ENCODE measurements at places on chromosomes 13 and 19.

DNA sequence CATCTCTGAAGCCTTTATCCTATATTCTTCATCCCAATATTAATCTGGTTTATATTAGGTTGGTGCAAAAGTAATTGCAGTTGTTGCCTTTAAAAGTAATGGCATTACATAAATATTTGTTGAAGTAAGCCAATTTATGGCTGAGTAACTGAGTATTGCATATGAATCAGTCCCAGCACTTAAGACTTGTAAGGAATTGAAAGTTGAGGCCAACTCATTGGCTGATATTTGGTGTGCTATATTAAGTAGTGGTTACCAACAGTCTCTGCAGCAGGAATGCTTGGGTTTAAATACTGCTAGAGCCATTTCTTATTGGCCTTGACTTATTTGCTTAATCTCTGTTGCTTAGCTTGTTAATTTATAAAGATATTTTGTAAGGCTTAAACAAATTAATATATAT, 460.7 kb downstream of the GPC6 start:
- no peak for DNase-seq

- DNase-seq, result no peak
Observed at GRCh38 chr13:98284679-98285078, 107.6 kb upstream of the RNF113B start.

- DNase-seq, result no peak
Observed at GRCh38 chr13:90321281-90321931, 1026.1 kb upstream of the MIR17HG start.

DNA sequence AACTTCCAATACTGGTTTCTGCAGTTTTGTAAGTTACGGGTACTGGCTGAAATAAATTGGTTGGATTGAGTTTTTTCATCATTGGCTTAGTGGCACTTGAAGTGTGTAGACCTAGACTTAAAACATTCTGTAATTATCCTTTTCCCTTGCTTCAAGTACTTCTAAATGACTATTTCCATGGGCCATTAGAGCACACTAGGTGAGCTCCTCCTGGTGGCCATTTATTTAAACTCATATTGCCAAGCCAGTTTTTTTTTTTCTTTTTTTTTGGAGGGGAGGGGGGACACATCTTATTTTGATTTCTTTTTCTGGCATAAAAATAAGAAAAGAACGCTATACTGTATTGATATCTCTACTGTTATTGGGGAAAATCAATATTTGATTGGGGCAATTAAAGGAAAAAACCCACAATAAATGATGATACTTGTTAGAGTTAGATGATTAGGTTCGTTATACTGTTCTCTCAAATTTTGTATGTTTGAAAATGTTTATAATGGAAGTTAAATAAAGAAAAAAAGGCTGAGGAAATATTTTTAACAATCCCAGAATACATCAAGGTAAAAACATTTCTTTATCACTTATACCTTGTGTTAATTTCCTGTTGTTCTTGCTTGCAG, 82.9 kb downstream of the PDS5B start:
- DNase-seq, result no peak

GRCh38 chr13:105278943-105279381, 1256.5 kb downstream of the EFNB2 start:
- no peak for DNase-seq

DNA sequence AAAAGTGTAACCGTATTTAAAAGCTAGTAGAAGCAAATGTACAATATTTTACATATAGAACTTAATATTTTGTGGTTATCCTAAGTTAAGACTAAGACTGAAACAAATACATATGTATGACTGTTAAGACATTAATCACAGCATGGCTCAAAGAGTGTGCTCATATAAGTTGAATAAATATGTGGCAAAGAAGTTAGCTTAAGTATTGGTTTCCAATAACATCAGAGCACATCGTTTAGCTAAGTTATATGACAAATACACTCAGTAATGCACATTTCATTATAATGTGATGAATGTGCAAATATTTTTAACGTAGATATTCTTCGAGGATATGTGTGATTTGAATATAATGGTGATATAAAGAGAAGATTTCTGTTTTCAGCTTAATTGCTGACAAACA, 253.8 kb downstream of the SLITRK5 start:
- no peak for DNase-seq

DNA sequence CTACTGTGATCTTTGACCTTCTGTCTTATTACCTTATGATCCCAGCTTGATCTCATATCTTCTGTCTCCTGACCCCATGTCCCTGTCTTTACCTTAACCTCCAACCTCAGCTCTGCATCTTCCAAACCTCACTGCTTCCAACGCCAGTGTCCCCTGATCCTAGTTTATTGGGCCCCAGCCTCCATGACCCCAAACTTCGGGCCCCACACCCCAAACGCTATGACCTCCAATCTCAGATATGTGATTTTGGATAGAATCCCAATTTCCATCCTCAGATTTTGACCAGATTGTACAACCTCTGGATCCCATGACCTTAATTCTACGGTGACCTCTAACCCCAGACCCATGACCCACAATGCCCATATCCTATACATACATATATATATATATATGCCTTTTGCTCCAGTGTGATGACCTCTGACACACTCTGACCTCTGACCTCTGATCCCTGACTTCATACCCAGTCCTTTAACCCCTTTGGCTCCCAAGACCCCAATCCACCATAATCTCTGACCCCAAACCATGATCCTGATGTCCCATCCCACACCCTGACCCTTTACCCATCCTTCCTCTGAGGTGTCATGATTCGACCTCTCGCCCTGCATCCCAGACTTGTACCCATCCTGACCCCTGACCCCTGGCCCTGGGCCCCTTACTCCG, 3.5 kb downstream of the KLK12 start:
- DNase-seq, result no peak

- no peak for DNase-seq
Observed at GRCh38 chr13:44719857-44720671, 143.9 kb upstream of the TSC22D1 start.

- no peak for DNase-seq
Observed at GRCh38 chr19:18697680-18698079, 14.2 kb downstream of the CRTC1 start.

All from activated CD4-positive, CD25-positive, alpha-beta regulatory T cell (primary cell).